GM03348 (cell line): ENCODE measurements at places on chromosomes 1 and 21.

- no peak for DNase-seq
These were observed 50.5 kb downstream of the ZFYVE9 start for GRCh38 chr1:52192436-52192835.

DNA sequence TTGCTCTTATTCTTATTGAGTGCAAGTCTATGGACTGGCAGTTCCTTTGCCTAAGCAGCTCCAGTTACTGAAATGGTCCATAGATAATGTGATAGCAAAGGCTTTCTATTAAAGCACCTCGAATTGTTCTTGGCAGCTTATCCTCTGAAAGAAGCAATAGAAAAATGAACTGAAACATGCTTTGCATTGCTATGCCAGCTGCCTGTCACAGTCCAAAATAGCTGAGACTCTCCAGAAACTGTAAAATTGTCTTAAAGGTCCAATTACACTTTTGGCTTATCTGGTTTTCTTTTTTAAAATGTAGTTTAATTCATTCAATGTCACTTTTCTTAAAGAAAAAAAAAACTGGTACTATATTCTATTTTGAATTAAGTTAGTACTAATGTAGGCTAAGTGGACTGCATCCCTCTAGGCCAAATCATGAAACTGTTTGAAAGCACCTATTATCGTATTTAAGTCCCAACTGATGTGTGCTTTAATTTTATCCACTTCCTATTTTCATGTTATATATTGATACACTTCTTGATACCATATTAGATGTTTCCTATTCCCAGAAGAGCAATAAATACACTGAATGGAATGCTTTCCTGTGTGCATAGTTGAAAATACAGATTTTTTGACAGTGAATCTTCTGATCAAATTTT, 208.0 kb upstream of the DEPDC1 start:
- DNase-seq, result no peak

GRCh38 chr1:74683656-74684055, 10.1 kb upstream of the ERICH3 start:
- no peak for DNase-seq

DNA sequence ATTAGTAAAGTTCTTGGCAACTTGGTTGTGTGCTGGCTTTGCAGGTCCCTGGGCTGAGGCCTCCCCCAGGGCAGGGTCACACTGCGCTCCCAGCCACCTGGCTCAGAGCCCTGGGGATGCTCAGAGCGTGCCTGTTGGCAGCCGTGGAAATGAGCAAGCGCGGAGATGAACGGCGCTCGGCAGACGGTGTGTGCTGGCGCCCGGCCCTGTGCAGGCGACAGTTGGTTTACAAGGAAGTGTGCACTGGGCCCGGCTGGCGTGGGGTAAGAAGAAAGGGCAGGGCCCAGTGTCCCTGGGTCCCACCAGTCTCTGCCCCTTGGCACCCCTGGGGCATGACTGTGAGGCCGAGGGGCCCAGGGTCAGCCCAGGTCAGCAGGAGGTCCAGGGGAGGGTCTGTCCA, 25.7 kb upstream of the PEX10 start:
- DNase-seq, result no peak

DNA sequence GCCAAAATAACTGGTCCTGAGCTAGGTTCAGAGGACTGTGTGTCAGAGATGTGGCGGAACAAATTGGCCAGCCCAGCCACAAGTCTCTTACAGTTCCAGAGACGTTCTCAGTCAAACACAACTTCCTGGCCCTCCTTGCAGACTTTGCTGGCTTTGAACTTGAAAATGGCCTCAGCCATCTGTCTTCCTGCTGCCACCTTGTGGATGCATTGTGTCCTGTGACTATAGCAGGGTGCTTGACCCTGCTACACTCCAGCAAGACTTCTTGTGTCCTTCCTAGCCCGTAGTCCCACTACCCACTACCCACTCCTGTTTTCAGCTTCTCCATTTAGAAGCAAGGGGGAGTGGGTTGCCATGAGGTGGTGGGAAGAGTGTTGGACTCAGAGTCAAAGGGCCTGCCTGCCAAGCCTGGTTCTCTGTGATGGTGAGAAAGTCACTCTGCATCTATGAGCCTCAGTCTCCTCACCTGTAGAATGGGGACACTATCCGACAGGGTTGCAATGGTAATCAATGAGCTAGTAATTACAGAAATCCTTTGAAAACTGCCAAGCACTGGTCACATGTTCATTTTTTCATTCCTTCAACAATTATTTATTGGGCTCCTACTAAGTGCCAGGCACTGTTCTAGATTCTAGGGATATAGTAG, 109.9 kb downstream of the IGSF21 start:
- peak; percentile 24 for DNase-seq

- peak; percentile 86 for DNase-seq
These were observed 68.4 kb downstream of the LUZP1 start for GRCh38 chr1:23100074-23100748.

DNA sequence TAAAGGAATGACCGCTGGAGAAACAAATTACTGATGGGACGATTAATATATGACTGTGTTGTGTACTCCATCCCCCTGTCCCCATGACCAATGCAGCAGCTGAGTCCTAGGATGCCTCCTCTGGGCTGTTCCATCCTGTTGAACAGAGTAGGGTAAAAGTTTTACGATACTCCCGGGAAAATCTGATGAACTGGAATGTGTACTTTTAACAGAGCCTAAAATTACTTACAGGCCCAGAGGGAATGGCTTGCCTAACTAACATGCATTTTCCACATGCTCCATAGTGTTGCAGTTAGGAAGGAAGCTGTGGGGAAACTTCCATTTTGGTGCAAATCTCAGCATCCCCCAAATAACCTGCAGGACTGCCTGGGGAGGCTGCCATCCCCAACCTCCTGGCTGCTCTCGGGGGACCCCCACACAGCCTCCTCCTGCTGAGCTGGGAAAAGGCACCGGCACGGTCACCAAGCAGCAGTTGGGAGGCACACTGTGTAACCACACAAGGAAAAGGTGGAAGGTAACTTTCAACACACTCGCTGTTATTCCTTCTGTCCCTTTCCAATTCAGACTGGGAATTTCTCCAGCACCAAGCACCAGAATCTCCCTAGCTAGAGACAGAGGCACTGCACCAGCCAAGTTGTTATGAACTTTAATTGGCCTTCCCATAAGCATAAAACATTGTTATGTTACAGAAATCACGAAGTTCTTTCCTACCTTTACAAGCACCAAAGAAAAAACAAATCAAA, 97.2 kb downstream of the BCAR3 start:
- no peak for DNase-seq

- DNase-seq, result no peak
These were observed 186.7 kb downstream of the TM2D1 start for GRCh38 chr1:61538228-61538627.

DNA sequence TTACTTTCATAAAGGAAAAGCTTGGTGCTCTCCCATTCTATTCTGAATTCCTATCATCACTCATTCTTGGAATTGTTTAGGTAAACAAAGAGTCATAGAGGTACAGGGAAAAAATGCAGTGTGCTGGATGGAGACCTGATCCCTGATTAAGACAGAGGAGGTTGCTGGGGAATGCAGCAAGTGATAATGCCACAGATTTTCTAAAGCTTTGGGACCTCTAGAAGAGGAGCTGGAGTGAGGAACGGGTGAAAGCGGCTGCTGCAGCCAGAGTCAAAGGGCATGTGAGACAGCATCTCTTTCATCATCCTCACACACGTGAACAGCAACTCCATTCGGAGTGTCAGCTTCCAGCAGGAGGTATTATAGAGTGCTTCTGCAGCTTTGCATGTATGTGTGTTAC, 54.9 kb upstream of the DIPK1A start:
- DNase-seq, result peak; percentile 29

DNA sequence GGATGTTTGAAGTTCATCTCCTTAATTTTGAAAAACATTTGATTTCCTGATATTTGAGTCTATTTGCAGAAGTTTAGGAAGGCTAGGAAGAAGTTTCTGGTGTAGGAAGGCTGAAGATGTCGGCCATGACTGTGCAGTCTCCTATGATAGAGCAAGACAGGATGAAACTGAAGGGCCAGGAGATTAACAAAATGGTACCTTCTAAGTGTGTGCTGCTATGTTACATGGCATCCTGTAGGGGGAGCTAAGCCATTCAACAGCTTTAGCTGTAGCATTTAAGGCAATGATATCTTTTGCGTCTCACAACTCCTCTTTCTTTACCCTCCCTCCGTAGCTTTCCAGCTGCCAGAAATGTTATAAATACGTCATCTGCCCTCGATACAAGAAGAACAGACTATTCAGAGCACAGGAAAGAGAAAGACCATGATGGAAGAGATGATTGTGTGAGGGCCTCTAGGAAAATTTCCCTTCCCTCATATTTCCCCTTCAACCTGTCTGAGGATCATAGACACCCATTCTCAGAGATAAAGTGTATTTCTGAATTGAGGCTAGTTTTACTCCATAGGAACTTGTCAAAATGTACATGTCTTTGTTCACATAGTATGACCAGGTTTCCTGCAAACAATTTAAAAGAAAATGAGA, 61.1 kb downstream of the XCL1 start:
- no peak for DNase-seq

DNA sequence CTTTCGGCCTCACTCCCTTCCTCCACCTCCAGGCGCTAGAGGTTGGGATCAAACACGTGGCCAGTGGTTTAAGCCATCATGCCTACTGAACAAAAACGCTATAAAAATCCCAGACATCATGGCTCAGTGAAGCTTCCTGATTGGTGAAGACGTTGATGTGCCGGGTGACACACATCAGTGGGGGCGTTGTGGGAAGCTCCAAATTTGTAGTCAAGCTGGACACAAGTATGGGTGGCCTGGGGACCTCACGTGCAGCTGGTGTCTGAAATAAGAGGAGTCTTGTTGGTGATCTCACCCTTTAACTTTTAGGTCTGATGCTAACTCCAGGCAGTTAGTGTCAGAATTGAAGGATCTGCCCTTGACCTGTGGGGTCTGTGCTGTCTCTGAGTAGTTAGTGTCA, 6.7 kb downstream of the CFAP298 start:
- DNase-seq, result no peak
